ENCODE measurements at places on chromosomes 5 and 9.

GRCh38 chr5:16271851-16272250 is 92.3 kb upstream of the MARCHF11 start:
- DNase-seq, result no peak

GRCh38 chr5:9196403-9197227 is 349.3 kb downstream of the SEMA5A start:
- no peak for DNase-seq

GRCh38 chr5:159555084-159555483 is 224.8 kb upstream of the IL12B start:
- DNase-seq, result no peak

DNA sequence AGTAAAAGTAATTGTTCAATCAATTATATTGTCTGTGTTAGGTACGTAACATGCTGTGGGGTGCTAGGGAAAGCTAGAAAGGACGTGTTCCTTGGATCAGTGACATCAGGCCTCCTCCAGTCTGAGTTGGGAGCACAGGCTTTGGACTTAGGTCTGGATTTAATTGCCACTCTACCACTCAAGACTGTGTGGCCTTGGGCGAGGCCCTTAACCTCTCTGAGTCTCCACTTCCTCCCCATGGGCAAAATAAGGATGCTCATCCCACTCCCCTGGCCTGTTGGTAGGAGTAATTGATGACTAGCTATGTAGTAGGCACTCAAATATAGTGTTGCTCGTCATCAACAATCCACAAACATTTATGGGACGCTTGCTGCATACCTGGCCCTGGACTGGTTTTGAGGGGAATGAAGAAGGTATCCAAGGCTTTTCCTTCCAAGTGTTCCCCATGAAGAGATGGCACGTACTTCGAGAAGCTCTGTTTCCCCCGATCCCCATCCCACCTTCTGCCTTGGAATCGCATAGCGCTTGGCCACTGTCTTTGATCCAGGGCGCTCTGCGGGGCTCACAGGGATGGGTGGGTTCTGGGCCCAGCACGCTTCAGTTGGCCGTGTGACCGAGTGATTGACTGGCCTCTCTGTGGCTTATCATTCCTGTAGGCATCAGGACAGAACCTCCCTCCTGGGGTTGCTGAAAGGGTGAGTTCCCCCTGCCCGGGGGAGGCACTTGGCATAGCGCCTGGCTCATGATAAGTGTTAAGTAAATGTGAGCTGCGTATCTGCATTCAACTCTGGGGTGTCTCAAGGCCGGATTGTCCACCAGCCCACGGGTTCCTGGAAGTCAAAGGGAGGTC is 8.1 kb downstream of the FGF18 start:
- DNase-seq, result no peak
